ENCODE measurements at places on chromosomes 13 and 19. TPM values are rescaled to one million over a fixed set of nuclear protein-coding genes. Genes with fewer than 3 reads are reported as not detected.

ZNF723 gene
- not detected for total RNA-seq

ODAD3 gene
- total RNA-seq, result under 0.01 TPM

PRSS57 gene
- total RNA-seq, result not detected

CEACAM3 gene
- not detected for total RNA-seq

C1QTNF9 gene
- not detected for total RNA-seq

FCGBP gene
- under 0.01 TPM for total RNA-seq

DZIP1 gene
- 18.1 TPM for total RNA-seq

CCL25 gene
- total RNA-seq, result not detected

RFPL4A gene
- under 0.01 TPM for total RNA-seq

ZNF560 gene
- not detected for total RNA-seq

RAB3A gene
- total RNA-seq, result under 0.01 TPM

C19orf33 gene
- total RNA-seq, result 7.5 TPM

TSSK6 gene
- 0.76 TPM for total RNA-seq

LYPD4 gene
- not detected for total RNA-seq

TBCB gene
- 215 TPM for total RNA-seq

CACNA1A gene
- 0.32 TPM for total RNA-seq

ZNF132 gene
- total RNA-seq, result 5.5 TPM

LRRC4B gene
- total RNA-seq, result not detected

SACS gene
- total RNA-seq, result 71.9 TPM

CPAMD8 gene
- total RNA-seq, result 0.30 TPM

VASP gene
- 170 TPM for total RNA-seq

NKG7 gene
- total RNA-seq, result not detected

TBXA2R gene
- total RNA-seq, result 0.30 TPM

C19orf85 gene
- not detected for total RNA-seq

KASH5 gene
- total RNA-seq, result not detected

ICAM4 gene
- total RNA-seq, result 0.65 TPM

PLEKHF1 gene
- 6.8 TPM for total RNA-seq

CALR3 gene
- not detected for total RNA-seq

APOC4 gene
- total RNA-seq, result not detected

NFILZ gene
- total RNA-seq, result not detected

AXL gene
- total RNA-seq, result 76.3 TPM

LRG1 gene
- total RNA-seq, result 0.30 TPM

SOX21 gene
- not detected for total RNA-seq

KCNRG gene
- 4.2 TPM for total RNA-seq

SLC46A3 gene
- total RNA-seq, result 38.8 TPM

TJP3 gene
- not detected for total RNA-seq

MEGF8 gene
- 16.3 TPM for total RNA-seq

KLK8 gene
- total RNA-seq, result not detected

DPP9 gene
- 29.8 TPM for total RNA-seq

CEACAM19 gene
- total RNA-seq, result 0.30 TPM

BEST2 gene
- not detected for total RNA-seq

CD79A gene
- not detected for total RNA-seq

PBX4 gene
- total RNA-seq, result not detected

LAIR1 gene
- total RNA-seq, result not detected

SEMA6B gene
- total RNA-seq, result 71.8 TPM

IZUMO4 gene
- not detected for total RNA-seq

FPR2 gene
- not detected for total RNA-seq

MAP4K1 gene
- 0.15 TPM for total RNA-seq

CDKN2D gene
- 7.1 TPM for total RNA-seq

CEACAM16 gene
- not detected for total RNA-seq

ZNF20 gene
- 1.9 TPM for total RNA-seq

NKPD1 gene
- 0.30 TPM for total RNA-seq

CBARP gene
- 2.6 TPM for total RNA-seq

IRF3 gene
- total RNA-seq, result 53.9 TPM

CEACAM1 gene
- 0.32 TPM for total RNA-seq

CELF5 gene
- not detected for total RNA-seq

SERPINE3 gene
- not detected for total RNA-seq

SH2D3A gene
- total RNA-seq, result 0.61 TPM
